A549 treated with GW870086 at 1 μM for 4 hours (cell line): ENCODE measurements at places on chromosomes 16 and 17. TPM values are rescaled to one million over a fixed set of nuclear protein-coding genes. Genes with fewer than 3 reads are reported as not detected.

Gene CEP112
- total RNA-seq, result 4.5 to 6.0 TPM (median 5.4 TPM) in 5 replicates

Gene TMC5
- total RNA-seq, result 5.3 to 6.5 TPM (median 5.4 TPM) in 5 replicates

Gene SOX9
- total RNA-seq, result 6.6 to 9.8 TPM (median 9.1 TPM) in 5 replicates

Gene ASGR1
- 0.78 to 1.4 TPM (median 0.87 TPM) in 5 replicates for total RNA-seq

Gene GPRC5C
- 51.5 to 76.5 TPM (median 69.0 TPM) in 5 replicates for total RNA-seq

Gene G6PC1
- total RNA-seq, result not detected in 5 replicates

Gene NAGS
- total RNA-seq, result 0.69 to 1.5 TPM (median 1.2 TPM) in 5 replicates

Gene COPRS
- total RNA-seq, result 123 to 169 TPM (median 157 TPM) in 5 replicates

Gene RPUSD1
- 38.8 to 57.7 TPM (median 50.0 TPM) in 5 replicates for total RNA-seq

Gene CD79B
- total RNA-seq, result not detected in 5 replicates

Gene SLC12A3
- not detected in 5 replicates for total RNA-seq

Gene EMC6
- total RNA-seq, result 139 to 167 TPM (median 157 TPM) in 5 replicates

Gene KCNJ12
- total RNA-seq, result 1.2 to 1.6 TPM (median 1.5 TPM) in 5 replicates

Gene KCNJ16
- total RNA-seq, result 0.10 to 0.39 TPM (median 0.21 TPM) in 5 replicates

Gene BLTP2
- 50.8 to 63.8 TPM (median 58.0 TPM) in 5 replicates for total RNA-seq

Gene KRTAP1-1
- not detected in 5 replicates for total RNA-seq

Gene AXIN2
- total RNA-seq, result 0.57 to 0.97 TPM (median 0.70 TPM) in 5 replicates

Gene NME3
- 36.1 to 62.1 TPM (median 56.3 TPM) in 5 replicates for total RNA-seq

Gene COA3
- total RNA-seq, result 125 to 149 TPM (median 135 TPM) in 5 replicates

Gene CDYL2
- total RNA-seq, result 0.33 to 0.79 TPM (median 0.50 TPM) in 5 replicates

Gene KRTAP1-5
- not detected in 5 replicates for total RNA-seq

Gene IGFBP4
- total RNA-seq, result 2,204 to 2,821 TPM (median 2,655 TPM) in 5 replicates

Gene TTLL6
- total RNA-seq, result 0.74 to 1.3 TPM (median 0.95 TPM) in 5 replicates

Gene KRT33B
- total RNA-seq, result not detected in 5 replicates

Gene MXRA7
- total RNA-seq, result 60.6 to 68.0 TPM (median 65.9 TPM) in 5 replicates

Gene SPN
- not detected in 5 replicates for total RNA-seq

Gene ABCA8
- 0.14 to 0.59 TPM (median 0.38 TPM) in 5 replicates for total RNA-seq

Gene ABCC3
- 116 to 158 TPM (median 140 TPM) in 5 replicates for total RNA-seq

Gene SCNN1G
- total RNA-seq, result 0.24 to 0.45 TPM (median 0.37 TPM) in 5 replicates

Gene ODAD4
- 0.98 to 1.6 TPM (median 1.3 TPM) in 5 replicates for total RNA-seq

Gene CMTM2
- total RNA-seq, result not detected in 5 replicates

Gene TBC1D3K
- total RNA-seq, result not detected in 5 replicates

Gene TMEM132E
- 0.02 TPM in 1 of 5 replicates, not detected in the others for total RNA-seq
